Sigmoid colon (tissue), 7 donors: ENCODE measurements at places on chromosomes 13 and 19. TPM values are rescaled to one million over a fixed set of nuclear protein-coding genes. Genes with fewer than 3 reads are reported as not detected.
A peak's percentile ranks its signal among the peaks of the same experiment; 100 is the strongest.

- peak; percentile 85 for DNase-seq
Observed at GRCh38 chr19:46659151-46660007, 1.6 kb downstream of the DACT3 start.

DNA sequence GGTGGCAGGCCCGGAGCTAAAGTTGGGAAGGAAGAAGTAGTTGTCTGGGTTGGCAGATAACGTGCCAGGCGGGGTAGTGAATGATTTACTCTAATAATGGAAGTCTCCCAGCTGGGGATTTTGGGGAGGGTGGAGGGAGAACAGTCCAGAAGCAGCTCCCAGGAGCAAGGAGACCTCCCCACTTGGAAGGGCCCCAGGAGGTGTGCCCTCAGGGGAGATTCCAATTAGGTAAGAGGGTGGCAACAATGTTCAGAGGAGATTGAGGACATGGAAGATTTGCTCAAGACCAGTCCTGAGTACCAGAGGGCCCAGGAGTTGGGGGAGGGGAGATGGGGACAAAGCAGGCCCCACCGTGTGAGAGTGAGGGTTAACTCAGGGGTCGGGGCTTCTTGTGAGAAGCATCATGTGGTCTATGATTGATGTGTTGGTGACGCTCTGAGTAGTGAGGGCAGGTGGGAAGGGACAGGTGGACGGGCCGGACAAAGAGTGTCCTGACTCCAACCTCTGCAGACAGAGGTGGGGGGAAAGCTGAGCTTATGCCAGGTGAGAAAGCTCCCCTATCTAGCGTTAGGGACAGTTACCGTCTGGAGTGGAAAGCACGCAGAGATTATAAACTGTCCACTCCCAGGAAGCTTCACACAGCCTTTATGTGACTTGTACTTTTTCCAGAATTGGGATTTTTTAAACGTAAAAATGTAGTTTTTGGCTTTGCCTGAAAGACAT lies 3.5 kb downstream of the SPINT2 start:
- no peak for DNase-seq

DNA sequence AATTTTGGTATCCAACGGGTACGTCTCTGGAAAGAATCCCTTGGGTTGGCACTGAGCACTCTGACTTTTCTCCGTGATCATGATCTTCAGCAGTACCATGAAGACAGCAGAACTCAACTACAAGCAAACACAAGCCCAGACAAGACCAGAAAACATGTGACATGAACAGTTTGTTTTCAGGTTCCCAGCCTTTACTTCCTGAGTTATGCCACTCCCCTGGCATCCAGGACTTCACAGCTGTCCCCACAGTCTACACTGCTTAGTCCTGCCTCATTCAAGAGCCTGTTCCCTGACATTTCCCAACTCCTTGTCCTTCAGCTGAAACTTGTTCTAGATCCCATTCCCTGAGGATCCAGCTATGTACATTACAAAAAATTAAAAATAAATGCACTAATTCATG lies 4.9 kb upstream of the N4BP2L1 start:
- no peak for DNase-seq

GRCh38 chr19:51064534-51065220 lies at the start of gene KLK13:
KLK13 (minus strand) TSS chr19:51065092; CDS start chr19:51065067, 25 bp downstream.
- no peak for DNase-seq

GRCh38 chr19:8304841-8305621 lies 3.1 kb downstream of the CD320 start:
- peak; percentile 60 for DNase-seq

- DNase-seq: no peak
Observed at GRCh38 chr19:30930941-30931706, 418.1 kb downstream of the TSHZ3 start.

- DNase-seq: no peak
Observed at GRCh38 chr13:31433207-31433606, 233.4 kb downstream of the B3GLCT start.

DNA sequence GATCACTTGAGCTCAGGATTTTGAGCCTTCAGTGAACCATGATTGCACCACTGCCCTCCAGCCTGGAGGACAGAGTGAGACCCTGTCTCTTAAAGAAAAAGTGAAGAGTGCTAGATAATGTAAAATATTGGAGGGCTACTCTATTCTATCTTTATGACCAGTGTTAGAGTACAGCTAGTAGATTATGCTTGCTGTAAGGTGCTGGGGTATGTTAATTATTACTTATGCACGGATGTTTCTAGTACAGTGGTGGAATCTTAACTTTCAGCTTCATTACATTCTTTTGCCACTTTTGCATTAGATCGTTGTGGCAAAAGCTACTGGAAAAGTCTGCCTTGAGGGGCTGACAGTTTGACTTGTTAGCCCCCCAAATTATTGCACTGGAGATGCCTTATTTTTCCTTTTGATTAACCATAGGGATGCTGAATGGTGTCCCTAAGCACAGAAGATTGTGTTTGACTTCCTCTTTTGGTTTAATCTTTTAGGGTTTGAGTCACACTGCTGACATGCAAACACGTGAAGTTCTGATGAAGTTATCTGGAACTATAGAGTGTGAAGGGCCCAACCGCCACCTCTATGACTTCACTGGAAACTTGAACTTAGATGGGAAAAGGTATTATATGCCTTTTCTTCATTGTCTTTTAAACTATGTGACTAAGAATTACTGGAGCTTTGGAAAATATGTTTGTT lies 169.8 kb downstream of the ATP8A2 start:
- DNase-seq: no peak

DNA sequence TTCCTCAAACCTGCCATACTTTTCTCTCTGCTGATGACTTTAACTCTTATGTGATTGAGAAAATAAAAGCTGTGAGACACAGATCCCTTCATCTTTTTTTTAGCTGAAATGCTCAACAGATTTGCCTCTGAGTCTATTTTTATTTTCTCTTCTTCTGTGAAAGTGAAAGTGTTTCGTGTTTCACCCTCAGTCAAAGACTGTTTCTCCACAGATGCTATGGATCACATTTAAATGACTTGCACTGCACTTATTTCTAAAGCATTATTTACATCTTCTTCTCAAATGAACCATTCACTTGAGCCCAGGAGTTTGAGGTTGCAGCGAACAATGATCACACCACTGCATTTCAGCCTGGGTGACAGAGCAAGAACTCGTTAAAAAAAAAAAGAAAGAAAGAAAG lies 890.1 kb upstream of the PCDH20 start:
- no peak for DNase-seq

The PLIN4 gene
- total RNA-seq: 58.5 TPM

The SYT3 gene
- 0.36 TPM for total RNA-seq
